Jurkat, Clone E6-1 (cell line): ENCODE measurements at places on chromosomes 1 and 21.

DNA sequence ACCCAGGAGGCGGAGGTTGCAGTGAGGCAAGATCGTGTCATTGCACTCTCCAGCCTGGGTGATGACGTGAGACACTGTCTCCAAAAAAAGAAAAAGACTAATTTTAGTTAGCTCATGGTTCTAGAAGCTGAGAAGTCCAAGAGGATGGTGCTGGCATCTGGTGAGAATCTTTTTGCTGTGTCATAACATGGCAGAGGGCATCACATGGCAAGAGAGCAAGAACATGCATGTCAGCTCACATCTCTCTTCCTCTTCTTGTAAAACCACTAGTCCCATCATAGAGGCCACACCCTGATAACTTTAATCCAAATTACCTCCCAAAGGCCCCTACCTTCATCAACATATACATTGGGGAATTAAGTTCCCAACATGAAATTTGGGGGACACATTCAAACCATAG is 13.8 kb upstream of the CNN3 start:
- DNase-seq: no peak

DNA sequence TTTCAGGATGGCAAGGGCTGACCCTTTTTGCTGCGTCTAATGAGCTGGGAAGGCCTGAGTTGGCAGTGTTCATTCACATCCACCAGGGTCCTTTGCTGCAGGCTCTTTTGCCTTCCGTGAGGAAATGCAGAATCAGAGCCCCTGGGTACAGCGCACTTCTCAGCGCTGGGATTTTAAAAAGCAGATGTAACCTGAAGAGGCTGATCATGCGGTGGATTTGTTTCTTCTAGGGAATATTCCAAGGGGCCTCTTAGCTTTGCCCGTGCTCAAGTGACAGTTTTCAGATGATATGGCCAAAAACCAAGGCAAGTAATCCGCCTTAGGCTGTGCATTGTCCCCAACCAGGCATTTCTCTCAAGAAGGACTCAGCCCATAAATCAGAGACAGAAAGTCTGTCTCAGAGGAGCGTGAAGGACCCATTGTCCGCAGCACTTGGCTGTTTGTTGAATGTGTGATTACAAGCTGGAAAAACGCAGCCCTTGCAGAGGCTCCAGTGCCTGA is 237.6 kb downstream of the PTPRC start:
- no peak for DNase-seq

DNA sequence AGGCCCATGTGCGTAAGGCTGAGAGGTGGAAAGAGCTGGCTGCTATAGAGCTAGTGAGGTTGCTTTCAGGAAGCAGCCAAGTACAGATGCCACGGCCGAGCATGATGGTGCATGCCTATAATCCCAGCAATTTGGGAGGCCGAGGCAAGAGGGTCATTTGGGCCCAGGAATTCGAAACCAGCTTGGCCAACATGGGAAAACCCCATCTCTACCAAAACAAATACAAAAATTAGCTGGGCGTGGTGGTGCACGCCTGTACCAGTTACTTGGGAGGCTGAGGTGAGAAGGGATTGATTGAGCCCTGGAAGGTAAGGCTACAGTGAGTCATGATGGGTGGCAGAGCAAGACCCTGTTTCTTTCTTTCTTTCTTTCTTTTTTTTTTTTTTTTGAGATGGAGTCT is 2.7 kb downstream of the CCDC24 start:
- no peak for DNase-seq

DNA sequence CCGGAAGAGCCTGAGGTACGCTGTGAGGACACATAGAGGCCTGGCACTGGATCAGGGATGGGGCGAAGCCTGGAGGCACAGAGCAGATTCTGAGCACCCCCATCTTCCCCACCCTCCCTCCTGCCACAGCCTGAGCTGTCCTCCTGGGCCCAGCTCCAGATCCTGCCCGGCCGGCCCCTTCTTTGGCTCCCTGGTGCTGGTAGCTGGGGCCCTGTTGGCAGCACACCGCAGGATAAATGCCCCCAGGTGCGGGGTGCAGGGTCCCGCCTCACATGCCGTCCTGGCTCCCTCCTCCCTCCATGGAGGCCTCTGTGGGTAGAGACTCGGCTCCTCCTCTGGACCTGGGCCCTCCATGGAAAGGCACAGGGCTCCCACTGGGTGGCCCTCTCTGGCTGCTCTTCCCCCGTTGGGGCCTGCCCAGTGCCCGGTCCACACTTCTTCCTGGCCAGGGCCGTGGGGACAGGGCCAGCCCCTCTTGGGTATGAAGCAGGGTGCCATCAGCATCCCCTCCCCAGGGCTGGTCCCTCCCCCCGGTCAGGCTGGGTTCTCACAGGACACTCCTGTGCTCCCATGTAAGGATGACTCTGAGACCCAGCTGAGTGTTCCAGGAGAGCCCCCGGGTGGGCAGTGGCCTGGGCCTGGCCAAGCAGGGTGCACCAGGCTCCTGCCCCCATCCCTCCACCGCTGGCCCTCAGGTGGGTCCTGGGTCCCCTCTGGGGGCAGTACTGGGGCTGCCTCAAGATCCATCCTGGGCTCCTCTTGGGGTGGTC is 1.1 kb upstream of the OBSCN start:
- DNase-seq: no peak

GRCh38 chr1:195604287-195604686 is 1004.0 kb downstream of the KCNT2 start:
- no peak for DNase-seq

DNA sequence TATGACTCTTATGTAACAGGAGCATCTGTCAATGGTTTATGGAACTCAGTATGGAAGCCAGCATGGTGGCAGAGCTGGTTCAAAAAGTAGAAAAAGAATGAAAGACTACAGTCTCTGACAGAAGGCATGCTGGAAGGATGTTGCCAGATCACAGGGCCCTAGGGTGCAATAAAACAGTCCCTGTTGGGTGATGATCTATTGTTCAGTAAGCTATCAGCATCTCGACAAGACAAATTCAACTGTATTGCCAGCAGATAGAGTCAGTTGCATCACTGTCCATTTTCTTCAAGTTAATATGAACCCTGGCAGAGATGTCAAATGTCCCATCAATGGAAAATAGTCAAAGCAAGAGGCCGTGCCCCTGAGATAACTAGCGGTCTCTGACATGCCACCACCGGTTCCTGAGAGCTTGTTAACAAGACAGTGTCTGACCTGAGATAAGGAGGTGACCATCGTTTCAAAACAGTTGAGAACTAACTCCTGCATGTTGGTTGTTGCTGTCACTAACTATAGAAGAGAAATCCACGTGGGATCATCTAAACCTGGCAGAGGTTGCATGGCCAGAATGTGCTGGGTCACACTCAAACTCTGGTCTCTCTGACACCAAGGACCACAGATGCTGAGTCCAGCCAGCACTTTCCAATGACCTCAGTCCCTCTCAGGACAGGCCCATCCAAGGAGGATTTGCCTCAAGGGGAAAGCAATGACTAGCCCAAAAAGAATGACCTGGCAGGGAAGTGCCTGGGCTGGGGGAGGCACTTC is 125.9 kb downstream of the RIPK4 start:
- no peak for DNase-seq

GRCh38 chr21:36551731-36552433 is 72.0 kb upstream of the CLDN14 start:
- DNase-seq: no peak

- DNase-seq: no peak
Measured at GRCh38 chr1:183876309-183876708, 71.4 kb downstream of the RGL1 start.

DNA sequence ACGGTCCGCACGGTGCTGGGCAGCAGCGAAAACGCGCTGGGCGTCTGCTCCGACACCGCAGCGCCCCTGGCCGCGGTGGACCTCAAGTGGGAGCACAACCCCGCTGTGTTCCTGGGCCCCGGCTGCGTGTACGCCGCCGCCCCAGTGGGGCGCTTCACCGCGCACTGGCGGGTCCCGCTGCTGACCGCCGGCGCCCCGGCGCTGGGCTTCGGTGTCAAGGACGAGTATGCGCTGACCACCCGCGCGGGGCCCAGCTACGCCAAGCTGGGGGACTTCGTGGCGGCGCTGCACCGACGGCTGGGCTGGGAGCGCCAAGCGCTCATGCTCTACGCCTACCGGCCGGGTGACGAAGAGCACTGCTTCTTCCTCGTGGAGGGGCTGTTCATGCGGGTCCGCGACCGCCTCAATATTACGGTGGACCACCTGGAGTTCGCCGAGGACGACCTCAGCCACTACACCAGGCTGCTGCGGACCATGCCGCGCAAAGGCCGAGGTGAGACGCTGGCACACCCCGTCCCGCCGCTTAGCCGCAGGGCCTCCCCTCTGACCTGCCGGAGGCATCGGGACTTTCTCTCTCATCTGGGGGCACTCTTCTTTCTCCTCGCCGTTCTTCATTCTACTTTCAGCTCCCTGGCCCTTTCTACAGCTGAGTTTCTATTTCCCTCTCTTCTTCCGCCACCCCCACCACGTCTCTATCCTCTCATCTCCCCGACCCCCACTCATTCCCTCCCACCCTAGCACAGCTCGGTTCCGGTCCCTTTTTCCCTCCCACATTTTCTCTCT is 1.0 kb downstream of the NPR1 start:
- DNase-seq: no peak

- no peak for DNase-seq
Measured at GRCh38 chr1:50955116-50955515, 5.0 kb downstream of the FAF1 start.

DNA sequence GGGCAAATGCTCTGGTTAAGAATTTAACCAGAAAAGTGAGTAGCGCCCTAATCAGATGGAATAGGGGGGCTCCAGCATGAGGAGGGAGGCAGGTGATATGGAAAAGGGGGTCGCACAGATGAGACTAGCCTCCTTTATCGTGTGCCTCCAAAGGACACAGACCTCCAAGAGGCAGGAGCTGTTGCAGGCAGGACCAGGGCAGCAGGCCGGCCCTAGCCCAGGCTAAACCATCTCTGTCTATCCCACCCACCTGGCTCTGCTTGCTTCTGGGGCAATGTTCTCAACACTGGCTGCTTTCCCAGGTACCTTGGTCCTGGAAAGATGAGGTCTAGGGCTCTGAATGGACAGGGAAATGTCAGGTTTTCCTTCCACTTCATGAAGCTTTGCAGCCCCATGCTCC is 36.3 kb downstream of the C2CD2 start:
- DNase-seq: no peak

DNA sequence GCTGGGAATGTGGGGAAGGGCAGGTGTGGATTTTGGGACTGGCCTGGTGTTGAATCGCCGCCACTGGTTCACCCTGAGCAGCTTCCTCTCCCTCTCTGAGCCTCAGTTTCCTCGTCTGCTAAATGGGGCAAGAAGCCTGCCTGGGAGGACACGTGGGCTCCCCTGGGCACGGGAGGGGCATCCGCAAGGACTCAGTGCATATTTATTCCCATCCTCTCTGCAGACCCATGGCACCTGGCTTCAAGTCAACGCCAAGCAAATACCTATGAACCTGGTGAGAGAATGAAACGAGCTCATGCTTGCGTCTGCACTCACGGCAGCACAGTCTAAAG is 234.4 kb downstream of the PTPRU start:
- DNase-seq: no peak

- no peak for DNase-seq
Measured at GRCh38 chr1:97814804-97815203, 106.0 kb downstream of the DPYD start.

DNA sequence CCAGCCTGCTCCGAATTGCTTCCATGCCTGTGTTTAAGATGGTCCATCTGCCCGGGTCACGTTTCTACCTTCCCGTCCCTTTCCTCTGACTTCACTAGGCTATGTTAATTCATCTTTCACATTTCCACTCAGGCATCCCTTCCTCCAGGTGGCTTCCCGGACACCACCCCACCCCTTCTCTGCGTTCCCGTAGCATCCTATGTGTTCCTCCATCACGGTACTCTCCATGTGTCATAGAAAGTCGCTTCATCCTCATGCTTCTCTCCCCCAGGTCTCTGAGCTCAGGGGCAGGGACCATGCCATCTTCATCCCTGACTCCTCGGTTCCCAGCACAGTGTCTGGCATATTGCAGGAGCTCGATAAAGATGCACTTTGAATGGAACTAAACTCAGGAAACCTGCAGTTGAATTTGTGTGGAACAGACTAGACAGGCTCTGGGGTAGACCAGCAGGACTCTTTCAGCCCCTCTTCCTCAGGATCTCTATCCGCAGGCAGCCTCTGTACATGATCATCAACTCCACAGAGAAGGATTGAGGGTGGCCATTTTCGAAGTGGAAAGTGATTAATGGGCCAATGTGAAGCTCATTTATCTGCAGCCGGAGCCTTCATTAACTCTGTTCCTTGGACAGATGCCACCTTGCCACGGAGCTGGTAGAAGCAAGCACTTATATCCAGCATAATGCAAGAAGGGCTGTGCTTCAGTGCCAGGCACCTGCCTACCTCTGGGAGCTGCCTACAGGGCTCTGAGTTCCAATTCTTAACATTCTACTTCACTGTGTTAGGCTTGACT is 9.1 kb downstream of the C1orf226 start:
- no peak for DNase-seq

DNA sequence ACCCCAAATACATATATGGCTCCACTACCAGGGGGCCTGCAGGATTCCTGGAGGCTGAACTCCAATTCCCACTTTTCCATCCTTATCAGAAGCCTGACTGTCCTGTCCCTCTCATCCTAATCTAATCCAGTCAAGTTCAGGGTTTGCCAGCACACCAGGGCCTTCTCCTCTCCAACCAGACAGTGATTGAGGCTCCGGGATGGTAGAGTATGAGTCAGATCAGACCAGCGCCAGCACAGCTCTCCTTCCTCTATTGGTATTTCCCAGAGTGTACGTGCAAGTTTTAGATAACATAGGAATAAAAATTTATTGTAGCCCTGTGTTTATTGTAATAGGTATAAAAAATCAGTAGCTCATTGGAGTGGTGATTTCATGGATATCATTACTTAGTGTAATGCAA is 24.5 kb upstream of the RCSD1 start:
- DNase-seq: no peak

DNA sequence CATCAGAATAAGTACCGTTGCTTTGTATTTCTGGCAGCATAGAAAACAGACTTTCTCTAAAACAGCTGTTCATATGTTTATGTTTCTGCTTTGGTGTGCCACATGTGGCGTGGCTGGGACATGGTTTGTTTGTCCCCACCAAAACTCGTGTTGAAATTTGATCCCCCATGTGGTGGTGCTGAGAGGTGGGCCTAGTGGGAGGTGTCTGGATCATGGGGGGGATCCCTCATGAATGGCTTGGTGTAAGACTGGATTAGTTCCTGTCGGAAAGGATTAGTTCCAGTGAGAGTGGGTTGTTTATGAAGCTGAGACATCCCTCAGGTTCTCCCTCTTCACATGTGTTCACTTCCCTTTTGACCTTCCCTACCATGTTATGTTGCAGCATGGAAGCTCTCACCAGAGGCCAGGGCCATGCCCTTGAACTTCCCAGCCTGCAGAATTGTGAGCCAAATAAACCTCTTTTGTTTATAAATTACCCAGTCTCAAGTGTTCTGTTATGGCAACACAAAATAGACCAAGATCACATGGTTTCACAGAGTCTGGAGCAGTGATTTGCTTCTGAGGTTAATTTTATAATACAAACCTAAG is 17.9 kb upstream of the H3-3A start:
- no peak for DNase-seq

DNA sequence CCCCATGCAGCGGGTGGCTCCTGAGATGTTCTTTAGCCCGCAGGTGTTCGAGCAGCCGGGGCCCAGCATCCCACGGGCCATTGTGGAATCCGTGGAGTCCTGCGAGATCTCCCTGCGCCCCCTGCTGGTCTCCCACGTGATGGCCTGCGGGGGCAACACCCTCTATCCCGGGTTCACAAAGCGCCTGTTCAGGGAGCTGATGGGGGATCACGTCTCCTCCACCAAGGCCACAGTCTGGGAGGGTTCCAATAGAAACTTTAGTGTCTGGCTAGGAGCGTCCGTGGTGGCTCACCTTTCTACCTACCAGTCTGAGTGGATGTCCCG is 71.0 kb downstream of the ACTL8 start:
- peak; percentile 2 for DNase-seq

GRCh38 chr21:42534421-42535378 is 21.0 kb downstream of the SLC37A1 start:
- no peak for DNase-seq
